Omental fat pad (tissue), 4 donors: ENCODE measurements at places on chromosomes 11 and 22. TPM values are rescaled to one million over a fixed set of nuclear protein-coding genes. Genes with fewer than 3 reads are reported as not detected.

GRCh38 chr22:21942407-21943343 lies 10.0 kb downstream of the PPM1F start:
- no peak for DNase-seq

- no peak for DNase-seq
These were observed 13.9 kb downstream of the DUSP8 start for GRCh38 chr11:1557904-1558774.

SLC22A8 gene
- total RNA-seq, result not detected

MUC6 gene
- not detected for total RNA-seq
